ENCODE measurements at places on chromosomes 11 and 22.

DNA sequence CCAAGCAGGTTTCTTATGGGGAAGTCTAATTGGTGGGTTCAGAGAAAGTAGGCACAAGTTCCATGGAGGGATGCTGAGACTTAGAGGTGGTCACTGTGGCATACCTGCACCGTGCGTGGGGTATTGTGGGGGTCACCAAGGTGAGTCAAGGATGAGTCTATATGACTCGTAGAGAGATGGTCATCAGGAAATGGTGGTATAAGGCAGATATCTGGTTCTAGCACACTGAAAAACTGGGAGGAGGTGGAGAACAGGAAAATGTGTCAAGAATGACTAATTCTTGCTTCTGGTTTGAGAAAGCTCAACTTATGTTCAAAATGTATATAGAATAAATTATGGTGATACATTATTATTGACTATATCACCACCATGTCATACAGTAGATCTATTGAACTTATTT, 258.1 kb downstream of the RAB38 start:
- DNase-seq, result no peak

DNA sequence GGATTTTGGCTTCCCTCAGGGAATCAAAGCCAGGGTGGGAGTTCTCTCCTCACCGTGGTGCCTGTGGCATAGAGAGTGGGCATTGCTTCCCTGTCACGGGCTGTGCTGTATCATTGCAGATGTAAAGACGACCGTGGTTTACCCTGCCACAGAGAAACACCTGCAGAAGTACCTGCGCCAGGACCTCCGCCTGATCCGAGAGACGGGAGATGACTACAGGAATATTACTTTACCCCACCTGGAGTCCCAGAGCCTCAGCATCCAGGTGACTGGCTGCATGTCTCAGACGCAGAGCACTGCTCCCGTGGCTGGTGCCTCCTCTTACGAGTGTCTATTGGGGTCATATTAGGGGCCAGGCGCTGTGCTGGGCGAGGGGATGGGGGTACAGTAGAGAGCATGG, 24.2 kb upstream of the ST3GAL4 start:
- DNase-seq, result no peak

- DNase-seq, result no peak
These were observed 26.2 kb downstream of the SHISA8 start for GRCh38 chr22:41888627-41889200.

DNA sequence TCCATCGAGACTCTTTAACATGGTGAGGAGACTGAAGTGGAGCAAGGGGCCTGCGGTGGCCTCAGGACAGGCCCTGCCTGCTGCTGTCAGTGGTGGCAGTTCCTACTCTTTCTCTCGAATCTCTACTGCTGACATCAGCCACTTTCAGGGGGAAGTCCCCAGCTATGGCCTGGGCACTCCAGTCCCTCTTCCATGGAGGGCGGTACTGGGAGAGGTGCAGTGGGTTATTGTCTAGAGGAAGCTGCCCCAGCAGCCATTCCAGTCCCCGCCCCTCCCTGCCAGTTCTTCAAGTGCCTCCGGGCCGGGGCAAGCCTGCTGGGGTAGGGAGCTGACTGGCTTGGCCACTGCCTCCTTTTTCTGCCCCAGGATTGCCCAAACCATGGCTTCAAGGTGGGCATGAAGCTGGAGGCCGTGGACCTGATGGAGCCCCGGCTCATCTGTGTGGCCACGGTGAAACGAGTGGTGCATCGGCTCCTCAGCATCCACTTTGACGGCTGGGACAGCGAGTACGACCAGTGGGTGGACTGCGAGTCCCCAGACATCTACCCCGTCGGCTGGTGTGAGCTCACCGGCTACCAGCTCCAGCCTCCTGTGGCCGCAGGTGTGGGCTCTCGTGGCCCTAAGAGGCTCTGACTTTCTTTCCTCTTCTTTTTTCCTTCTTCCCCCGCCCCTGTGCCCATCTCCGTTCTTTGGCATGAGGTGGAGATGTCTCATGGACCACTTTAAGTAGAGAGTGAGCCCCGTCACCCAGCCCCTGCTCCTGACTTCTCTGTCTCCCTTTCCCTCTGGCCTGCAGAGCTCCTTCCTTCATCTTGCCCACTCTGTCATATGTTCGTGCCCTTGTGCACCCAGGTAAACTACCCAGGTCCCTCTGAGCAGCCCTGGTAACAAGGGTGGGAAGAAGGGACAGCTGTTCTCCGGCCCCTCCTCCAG, 13.7 kb downstream of the CHADL start:
- DNase-seq, result no peak

- no peak for DNase-seq
These were observed 14.5 kb upstream of the P4HA3 start for GRCh38 chr11:74325649-74326645.

- DNase-seq, result no peak
These were observed 338.3 kb downstream of the TBC1D22A start for GRCh38 chr22:47100646-47101200.

DNA sequence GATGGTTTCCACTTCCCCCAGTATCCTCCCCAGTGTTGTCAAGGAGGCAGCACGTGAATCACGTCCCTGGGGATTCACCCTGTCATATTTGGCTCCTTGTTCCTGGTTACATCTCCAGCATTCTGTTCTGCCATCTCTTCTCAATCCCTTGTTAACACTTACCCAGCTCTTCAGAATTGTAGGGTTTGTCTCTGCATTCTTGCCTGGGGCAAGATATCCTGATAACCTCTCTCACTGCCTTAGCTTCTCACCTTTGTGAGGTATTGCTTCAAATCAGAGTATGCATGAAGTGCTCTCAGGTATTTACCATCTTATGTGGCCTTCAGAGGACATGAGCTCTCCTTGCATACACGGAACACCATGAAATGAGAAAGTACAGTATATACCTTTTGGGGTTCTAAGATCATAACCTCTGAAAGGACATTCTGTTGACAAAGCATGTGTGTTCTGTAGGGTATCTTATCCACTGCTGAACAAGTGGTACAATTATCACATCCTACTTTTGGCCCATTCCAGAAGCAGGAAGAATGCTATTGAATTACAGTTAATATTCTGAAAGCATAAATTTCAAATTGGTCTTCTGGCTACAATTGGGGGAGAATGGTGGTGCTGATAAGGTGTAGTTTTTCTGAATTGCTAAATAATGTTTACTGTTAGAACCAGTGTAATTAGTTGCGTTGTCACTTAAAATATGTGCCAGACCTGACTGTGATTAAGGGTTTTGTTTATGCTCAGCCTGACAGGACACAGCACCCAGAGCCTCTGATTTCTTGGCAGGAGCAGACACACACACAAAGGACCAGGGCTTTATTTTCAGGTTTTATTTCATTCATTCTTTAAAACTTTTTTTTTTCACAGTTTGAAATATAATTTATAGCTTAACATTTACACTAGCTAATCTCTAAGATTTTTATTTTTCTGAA, 32.7 kb downstream of the VSTM5 start:
- DNase-seq, result no peak

- DNase-seq, result no peak
These were observed 2.4 kb downstream of the BSX start for GRCh38 chr11:122979103-122979814.

DNA sequence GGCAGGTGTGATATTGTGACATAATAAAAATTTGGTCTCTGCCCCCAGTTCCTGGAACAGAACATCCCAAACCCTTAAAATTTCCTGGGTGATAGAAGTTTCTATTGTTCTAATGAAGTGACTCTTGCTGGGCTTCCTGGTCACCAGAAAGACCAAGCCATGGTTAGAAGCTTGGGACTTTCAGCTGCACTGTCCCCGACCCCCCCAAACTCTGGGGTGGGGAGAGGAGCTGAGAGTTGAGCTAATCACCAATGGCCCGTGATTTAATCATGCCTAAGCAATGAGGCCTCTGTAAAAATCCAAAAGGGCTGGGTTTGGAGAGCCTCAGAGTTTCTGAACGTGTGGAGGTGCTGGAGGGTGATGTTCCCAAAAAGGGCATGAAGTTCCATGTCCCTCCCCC, 54.8 kb upstream of the FTH1 start:
- no peak for DNase-seq

DNA sequence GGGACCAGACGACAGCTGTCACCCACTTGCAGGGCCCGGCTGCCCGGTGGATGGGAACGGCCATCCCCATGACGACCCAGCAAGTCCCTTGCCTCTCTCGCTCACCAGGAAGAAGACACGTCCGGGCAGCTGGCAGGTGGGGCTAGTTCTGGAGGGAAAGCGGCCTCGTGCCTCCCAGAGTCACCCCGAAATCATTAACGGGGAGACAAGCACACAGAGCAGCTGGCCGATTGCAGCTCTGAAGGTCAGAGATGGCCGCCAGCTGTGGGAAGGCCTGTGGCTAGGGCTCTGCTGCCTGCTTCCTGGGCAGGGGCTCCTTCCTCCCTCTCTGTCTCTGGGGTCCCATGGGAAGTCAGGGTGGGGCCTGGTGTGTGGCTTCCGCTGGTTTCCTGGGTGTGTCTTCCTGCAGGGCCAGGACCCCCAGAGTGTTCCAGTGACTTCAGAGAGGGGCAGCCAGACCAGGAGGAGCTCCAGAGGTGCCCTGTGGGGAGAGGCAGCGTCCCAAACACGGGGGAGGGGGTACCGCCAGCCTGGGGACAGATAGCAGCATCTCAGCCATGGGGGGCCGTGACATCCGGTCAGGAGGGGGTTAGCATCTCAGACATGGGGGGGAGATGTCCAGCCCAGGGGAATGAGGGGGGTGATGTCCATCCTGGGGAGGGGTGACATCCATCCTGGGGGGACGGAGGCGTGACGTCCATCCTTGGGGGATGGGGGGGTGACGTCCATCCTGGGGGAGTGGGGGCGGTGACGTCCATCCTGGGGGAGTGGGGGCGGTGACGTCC, 114.9 kb downstream of the KCNQ1 start:
- no peak for DNase-seq

DNA sequence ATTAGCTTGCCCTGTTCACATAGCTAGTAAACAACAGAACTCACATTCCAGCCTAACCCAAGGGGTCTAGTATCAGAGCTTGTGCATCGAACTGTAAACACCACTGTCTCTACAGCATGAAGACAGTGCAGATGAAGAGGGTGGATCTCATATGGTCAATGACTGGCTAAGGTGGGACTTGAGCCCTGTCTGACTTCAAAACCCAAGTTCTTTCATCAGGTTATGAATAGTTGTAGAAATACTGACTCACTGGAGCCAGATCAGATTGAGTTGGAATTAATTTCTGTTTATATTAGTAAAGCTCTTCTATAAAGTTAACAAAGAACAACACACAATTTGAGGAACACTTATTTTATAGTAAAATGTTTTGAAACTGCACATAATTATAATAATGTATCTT, 161.7 kb upstream of the ARHGAP20 start:
- no peak for DNase-seq

GRCh38 chr11:71946144-71946571, 17.3 kb downstream of the RNF121 start:
- no peak for DNase-seq

- no peak for DNase-seq
These were observed 23.2 kb downstream of the MFNG start for GRCh38 chr22:37462983-37463382.

GRCh38 chr11:128802358-128802981, 64.6 kb downstream of the KCNJ1 start:
- no peak for DNase-seq

DNA sequence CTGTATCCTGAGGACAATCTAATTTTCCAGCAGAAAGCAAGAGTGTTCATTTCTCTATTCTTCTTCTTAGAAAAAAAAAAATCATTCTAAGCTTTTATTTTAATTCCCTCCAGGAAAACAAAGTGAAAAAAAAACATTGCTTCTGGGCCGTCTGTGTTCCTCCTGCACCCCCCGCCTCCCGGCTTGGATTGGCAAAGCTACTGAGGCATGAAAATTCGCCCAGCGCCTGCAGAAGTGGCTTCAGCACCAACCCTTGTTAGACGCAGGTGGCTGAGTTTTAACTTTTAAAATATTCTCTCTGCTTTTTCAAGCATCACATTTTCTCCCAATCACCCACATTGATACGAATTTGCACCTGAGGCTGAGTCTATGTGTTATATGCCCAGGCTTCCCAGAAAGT, 401.6 kb downstream of the BRD1 start:
- no peak for DNase-seq

DNA sequence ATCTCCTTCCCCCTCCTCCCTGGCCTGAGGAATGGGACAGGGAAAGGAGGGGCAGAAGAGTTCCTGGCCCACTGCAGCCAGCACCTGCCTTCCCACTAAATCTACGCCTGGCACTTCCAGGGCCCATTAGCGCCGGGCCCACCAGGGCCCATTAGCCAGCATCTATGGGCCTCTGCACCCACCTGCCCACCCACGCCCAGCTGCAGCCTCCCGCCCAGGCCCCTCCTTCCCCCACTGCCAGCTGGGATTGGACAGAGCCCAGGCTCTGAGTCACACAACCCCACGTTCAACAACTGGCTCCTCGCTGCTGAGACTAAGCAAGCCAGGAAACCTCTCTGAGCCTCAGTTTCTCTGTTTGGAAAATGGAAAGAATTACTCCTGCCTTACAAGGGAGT, 48.7 kb downstream of the CYTH4 start:
- no peak for DNase-seq

DNA sequence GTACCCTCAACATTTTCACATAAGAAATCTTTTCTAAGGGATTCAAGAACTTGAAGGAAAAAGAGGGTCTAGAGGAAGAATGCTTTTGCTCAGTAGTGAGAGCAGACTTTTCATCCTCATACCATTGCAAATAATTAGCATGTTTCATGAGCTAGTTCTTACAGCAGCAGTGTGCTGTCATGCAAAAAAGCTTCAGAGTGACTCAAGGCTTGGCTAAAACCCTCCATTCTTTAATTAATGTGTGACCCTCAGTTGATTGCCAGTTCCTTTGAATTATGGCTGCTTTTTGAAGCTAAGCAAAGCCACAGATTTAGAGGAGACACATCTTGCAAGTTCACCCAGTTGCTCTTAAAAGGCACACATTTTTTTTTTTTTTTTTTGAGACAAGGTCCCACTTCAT, 36.6 kb upstream of the PCF11 start:
- no peak for DNase-seq

DNA sequence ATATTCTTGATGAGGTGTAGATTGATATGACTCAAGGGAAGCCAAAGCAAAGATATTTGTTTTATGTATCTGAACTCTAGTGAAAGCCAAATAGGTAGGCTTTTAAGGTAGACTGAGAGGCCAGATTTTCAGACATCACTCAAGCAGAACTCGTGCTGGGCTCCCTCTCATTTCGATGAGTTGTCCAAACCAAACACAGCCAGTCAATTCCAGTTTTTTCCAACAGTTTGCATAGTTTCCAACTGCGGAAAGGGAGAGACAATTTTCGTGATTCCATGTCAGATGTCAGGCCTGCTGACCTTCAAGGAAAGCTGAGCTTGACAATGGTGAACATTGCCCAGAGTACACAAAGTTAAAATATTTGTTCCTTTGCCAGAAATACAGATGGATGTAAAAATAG, 110.9 kb upstream of the MPPED2 start:
- DNase-seq, result no peak

All from activated effector memory CD4-positive, alpha-beta T cell treated with Interleukin-2 at 50 U/mL for 16 hours (primary cell).